ENCODE measurements at places on chromosomes 6 and 20.

DNA sequence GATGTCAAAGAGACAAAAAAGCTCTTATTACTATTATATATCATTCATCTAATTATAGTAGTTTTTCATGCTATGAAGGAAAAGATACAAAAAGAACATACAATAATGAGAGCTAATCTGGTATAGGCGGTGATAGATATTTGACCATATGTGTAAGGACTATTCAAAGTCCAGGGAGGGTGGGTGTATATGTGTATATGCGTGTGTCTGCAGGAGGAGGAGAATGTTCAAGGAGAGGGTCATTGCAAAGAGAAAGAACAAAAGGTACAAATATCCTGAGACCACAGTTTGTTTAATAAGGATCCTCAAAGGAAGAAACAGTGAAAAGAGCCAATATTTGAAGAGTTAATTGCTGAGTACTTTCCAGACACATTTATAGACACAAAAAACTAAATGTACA lies 1288.6 kb upstream of the CITED2 start:
- DNase-seq: no peak

DNA sequence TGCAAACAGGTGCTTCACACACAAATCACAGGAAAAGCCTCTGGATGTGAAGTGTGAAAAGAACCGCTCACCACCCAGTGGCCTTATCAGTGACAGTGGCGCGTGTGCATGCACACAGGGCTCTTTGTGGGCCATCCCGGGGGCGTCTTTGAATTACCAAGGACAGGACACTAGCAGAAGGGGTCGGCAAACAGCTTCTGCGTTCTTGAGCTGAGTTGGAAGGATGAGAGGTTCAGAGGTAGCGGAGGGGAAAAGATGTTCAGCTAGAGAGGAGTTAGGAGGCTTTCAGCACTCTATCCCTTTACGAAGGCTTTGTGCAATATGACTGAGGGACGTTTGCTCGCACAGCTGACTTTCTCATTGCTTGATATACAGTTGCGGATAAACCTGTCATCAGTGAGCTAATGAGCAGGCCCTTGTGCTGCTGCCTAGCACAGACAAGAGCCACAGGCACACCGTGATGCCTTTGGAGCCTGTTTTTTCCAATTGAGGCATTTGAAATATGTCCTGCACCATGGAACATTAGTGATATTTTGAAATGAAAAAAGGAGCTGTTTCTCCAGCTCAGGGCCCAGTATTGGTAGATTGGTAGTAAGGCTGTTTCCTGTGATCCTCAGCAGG lies 83.1 kb downstream of the IYD start:
- DNase-seq: no peak

DNA sequence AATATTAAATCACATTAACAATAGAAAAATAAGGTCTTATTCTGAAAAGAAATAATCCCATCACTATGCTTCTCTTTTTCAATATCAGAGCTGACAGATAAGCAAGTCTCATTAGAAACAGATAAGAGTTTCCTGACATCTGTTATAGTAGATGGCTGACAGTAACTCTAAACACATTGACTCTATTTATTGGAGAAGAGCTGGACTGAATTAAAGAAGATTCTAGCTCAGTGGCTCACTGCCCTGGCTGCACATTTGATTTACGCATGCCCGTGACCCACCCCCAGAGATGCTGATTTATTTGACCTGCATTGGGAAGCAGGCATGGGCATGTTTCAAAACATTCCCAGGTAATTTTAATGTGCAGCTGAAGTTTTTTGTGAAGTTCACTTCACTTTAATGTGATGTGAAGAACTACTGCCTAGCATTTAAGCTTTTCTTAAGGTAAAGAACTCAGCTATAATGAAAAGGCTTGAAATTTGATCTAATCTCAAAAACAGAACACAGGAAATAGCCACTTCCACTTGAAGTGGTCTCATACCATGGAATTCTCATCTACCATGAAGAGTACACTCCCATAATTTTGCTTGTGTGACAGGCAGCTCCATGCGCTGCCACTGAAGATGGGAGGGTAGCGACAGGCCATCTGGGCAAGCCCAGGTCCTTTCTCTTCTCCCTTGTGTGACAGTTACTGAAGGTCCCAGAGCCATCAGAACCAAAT lies 162.3 kb downstream of the TPBG start:
- no peak for DNase-seq

- DNase-seq: no peak
Measured at GRCh38 chr6:129130959-129131681, 248.2 kb downstream of the LAMA2 start.

DNA sequence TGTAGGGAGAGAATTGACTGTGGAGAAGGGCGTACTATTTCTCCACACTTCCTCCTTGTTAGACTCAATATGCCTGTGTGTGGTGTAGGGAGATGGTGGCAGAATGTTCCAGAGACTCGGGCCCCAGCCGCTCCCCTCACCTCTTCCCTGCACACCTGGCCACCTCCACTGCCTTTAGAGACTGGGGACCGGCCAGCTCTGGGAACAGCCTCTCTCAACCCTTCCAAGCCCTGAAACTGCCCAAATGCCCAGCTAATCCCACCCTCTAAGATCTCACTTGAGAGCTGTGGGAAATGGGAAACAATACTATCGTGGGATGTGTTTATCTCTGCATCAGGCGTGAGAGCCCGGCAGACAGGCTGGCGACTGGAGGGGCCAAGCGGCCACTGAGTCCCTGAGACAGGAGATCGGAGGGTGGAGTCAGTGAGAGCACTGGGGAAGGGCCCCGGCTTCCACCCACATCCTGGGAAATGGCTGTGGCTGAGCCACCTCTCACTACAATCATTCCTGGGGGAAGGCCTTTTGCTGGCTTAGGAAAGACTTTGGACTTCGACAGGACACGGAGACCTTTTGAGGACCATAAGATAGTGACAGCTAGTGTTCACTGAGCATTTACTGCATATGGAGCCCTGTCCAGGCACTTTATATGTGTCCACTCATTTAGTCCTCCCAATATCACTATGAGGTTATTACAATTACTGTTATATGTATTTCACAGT lies 31.0 kb upstream of the MRPS18A start:
- DNase-seq: no peak

GRCh38 chr6:46299253-46299652 lies 128.5 kb upstream of the ENPP5 start:
- no peak for DNase-seq

Measured in activated effector memory CD4-positive, alpha-beta T cell treated with anti-CD3 and anti-CD28 coated beads, Interleukin-2, amount 50 U/mL, for 16 hours (primary cell).